Activated T-cell treated with anti-CD3 and anti-CD28 coated beads, Interleukin-2, amount 50 U/mL, for 48 hours (primary cell): ENCODE measurements at places on chromosomes 11 and 22.

GRCh38 chr22:44409211-44409973 lies 88.6 kb downstream of the RTL6 start:
- no peak for DNase-seq

DNA sequence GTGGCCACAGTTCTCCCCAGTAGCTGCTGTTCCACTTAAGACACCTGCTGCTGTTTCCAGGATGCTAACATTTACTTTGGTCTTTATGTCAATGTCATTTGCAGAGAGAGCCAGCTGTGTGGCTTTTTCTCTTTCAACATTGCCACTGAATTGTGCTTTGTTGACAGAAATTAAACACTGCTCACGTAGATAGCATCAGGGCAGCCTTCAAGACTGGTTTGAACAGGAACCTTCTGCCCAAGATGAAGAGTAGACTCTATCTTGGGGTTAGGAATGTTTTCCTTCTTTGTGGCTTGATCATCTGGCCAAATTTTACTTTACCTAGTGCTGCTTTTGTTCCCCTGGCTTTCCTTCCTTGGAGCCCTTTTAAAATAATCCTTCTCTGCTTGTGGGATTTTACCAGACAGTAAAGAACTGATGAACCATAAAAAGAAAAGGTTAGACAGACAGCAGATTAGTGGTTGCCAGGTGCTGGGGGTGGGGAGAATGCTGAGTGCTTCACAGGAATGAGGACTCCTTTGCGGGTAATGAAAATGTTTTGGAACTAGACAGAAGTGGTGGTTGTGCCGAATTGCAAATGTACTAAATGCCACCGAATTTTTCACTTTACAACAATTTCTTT lies 22.7 kb upstream of the XBP1 start:
- DNase-seq: no peak

DNA sequence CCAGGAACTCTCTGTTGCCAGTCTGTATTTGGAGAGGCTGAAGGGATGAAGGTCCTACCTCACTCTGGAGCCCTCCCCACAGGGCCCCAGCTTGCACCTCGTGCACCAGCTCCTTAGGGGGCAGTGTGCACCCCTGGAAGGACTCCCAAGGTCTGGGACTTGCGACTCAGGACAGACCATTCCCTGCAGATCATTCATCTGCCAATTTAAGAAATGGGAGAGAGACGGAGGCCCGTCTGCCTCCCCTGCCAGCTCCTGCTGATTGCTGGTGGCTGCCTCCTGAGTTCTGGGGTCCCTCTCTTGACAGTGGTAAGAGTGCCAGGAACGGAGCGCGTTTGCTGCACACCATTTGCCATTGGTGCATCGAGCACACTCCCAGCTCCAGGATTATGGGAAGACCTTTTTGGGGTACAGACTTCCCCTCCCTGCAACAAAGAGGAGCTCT lies 27.4 kb upstream of the MALAT1 start:
- DNase-seq: peak; percentile 53

DNA sequence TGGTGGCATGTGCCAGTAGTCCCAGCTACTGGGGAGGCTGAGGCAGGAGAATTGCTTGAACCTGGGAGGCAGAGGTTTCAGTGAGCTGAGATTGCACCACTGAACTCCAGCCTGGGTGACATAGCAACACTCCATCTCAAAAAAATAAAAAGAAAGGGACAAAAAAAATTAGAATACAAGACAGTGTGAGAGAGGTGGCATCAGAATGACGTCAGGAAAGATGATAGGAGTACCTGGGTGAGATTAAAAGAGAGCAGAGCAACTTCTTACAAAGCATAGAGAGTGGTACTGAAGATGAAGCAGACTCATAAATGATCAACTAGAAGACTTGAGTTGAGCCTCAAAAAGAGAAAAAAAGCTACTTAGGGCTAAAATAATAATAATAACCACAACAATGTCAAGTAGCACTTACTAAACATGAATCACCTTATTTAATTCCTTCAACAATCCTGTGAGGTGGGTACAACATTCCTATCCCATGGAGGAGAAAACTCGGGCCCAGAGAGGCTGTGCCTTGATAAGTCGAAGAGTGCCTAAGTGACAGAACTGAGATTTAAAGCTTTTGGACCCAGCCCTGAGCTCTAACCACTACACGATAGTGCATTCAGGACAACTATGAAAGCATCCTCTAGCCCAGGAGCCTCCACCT lies 5.2 kb upstream of the SLN start:
- DNase-seq: no peak

GRCh38 chr11:114163229-114163631 lies 103.7 kb downstream of the ZBTB16 start:
- DNase-seq: no peak

DNA sequence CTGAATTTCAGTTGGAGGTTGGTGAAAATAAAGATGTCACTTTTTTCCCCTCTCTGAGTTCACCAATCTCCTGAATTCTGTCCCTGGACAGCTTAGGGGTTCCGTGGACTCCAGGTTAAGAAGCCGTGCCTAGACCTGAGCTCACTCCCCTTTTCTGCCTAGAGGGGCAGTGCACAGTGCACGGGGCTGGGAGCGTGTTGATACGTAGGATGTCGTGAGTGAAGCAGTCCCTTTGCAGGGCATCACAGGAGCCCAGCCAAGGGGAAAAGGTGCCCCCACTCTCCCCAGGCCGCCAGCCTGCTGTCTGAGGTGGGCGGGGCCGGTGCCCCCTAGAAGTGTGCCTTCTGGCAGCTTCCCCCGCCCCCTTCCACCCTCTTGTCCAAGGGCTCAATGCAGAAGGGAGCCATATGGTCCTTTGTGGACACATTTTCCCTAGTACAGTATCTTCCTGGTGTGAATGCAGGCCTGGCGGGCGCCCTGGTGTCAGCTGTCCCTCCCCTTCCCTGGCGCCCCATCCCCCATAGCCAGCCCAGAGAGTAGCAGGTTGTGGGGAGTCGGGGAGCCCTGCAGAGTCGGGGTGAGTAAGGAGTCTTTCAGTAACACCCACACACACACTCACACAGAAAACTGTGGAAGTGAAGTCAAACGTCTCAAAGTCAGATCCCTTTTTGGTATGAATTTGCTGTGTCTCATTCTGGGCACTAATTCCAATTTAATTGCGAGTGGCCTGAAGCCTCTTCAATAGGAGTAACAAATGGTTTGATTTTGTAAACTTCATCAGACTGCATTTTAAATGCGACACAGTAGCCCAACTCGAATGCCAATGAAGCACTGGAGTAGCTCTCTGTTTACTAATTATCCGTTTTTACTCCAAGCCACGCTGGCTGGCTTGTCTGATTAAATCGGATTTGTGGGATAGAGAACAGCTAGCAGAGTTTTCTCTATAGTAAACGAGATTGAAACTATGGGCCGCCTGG lies 67.5 kb upstream of the NNMT start:
- no peak for DNase-seq

GRCh38 chr11:113131036-113131775 lies 170.0 kb downstream of the NCAM1 start:
- DNase-seq: no peak

DNA sequence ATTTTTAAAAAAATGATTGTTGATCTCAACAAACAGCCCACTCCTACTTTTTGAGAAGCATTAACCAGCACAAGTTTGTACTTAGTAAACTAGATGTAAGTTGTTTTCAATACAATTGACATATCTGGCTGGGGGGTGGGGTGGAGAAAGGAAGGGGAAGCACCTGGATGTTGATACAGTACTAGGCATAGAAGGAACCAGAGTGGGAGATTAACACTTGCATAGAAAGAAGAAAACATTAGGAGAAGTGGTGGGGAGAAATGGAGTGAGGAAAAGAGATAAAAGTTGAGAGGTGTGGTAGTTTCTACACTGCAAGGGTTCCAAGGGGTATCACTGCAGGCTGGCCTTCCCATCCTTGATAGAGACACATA lies 10.6 kb upstream of the GAB2 start:
- DNase-seq: no peak

GRCh38 chr11:95547186-95547585 lies 242.4 kb downstream of the FAM76B start:
- no peak for DNase-seq

- DNase-seq: no peak
Observed at GRCh38 chr22:29701155-29701999, 18.4 kb upstream of the CABP7 start.

DNA sequence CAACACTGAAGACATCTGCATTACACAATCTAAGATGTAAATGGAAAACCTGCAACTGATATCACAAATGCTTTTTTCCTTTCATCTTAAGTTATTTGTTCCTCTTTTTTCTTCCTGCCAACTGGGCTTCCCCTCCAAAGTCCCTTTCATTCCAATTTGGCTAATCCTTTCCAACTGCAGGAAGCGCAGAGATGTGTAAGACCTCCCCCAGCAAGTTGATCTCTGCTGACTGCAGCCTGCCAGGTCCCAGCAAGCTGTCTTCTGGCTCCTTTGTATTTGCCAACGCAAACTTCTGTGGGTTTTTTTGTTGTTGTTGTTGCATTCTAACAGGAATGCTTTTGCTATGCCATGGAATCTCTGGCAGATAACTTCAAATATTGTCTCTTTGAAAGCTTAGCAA lies 38.5 kb upstream of the LRRC4C start:
- no peak for DNase-seq

- no peak for DNase-seq
Observed at GRCh38 chr22:44332946-44333345, 20.2 kb upstream of the SHISAL1 start.

- no peak for DNase-seq
Observed at GRCh38 chr22:23756891-23757290, 2.7 kb upstream of the VPREB3 start.

GRCh38 chr22:39916496-39916895 lies 15.6 kb downstream of the GRAP2 start:
- DNase-seq: no peak

- DNase-seq: no peak
Observed at GRCh38 chr22:28882545-28882877, 861 bp upstream of the ZNRF3 start.
